ENCODE measurements at places on chromosomes 16 and 17.

GRCh38 chr17:27927781-27928180 lies 34.6 kb upstream of the LYRM9 start:
- no peak for DNase-seq

DNA sequence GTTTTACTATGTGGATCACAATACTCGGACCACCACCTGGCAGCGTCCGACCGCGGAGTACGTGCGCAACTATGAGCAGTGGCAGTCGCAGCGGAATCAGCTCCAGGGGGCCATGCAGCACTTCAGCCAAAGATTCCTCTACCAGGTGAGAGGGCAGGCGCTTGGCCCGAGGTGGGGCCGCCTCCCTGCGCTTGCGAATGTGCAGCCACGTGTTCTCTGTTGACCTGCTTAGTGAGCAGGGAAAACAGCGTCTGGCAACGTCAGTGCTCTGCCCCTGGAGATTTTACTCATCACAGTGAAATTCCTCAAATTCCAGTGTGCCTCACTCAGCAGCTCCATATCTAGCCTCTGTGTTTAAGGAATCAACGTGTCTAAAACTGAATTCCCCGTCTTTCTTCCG lies 33.4 kb upstream of the CLEC18A start:
- DNase-seq = no peak

- peak; percentile 60 for DNase-seq
Measured at GRCh38 chr16:23288726-23289512, 13.2 kb upstream of the SCNN1B start.

DNA sequence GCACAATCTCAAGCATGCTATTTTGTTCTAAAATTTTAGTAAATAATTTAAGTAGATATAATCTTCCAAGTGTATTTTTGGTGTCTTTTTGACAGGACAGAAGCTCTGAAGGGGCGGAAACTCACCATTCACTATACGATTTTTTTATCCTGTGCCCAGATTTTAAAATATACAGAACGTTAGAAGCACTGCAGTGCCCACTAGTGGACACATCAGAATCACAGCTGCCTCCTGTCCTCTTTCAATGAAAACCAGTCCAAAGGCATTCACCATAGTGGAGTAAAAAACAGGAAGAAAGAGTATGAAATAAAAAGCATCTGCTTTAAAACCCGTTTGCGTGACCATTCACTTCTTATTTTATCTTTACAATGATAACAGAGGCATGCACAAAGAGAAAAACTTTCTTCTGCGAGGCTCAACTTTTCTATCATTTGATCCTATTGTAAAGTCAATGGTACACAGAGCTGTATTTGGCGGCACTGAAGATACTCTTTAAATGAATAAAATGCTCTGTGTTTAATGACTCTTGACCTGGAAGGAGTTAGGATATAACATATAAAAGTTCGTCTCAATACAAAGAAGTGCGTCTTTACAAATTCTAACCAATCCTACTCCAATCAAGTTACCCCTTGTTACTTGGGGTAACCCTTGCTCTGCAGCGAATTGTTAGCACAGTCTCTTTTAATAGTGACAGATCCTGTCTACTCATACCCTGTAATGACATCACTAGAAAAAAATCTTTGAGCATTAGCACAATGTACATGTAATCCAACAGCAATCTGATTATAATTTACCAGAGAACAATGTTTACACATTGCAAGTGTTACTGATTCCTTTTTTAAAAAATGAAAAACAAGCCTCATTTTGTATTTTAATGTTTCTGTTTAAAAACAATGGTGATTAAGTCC lies 339.8 kb upstream of the PSMD7 start:
- DNase-seq = peak; percentile 54

GRCh38 chr16:11446566-11447119 lies 101.4 kb downstream of the RMI2 start:
- no peak for DNase-seq

- DNase-seq = no peak
Measured at GRCh38 chr17:15892731-15893657, 51.9 kb upstream of the ADORA2B start.

DNA sequence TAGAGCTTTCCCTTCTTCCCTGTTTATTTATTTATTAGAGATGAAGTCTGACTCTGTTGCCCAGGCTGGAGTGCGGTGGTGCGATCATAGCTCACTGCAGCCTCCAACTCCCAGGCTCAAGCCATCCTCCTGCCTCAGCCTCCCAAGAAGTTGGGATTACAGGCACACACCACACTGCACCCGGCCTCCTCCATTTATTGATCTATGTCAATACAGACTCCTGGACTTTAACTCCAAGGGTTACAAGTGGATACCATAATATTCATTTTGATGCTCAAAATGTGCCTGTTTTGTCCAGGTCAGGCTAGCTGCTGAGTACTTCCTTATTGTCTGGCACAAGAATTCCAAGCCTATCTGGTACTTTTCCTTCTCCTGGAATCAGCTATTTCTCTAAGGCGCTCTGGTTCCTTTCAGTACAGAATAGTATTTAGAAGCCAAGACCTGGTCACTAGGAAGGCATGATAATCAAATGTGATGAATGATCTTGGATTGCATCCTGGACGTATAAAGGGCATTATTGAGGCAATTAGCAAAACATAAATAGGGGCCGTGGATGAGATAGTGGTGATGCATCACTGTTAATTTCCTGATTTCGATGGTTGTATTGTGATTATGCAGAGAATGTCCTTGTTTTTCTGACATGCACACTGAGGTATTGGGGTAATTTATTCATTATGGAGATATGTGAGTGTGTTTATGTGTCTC lies 21.7 kb downstream of the IL4R start:
- DNase-seq = no peak

GRCh38 chr17:14843086-14843795 lies 421.9 kb downstream of the PMP22 start:
- no peak for DNase-seq

- peak; percentile 29 for DNase-seq
Measured at GRCh38 chr17:2906901-2907300, 110.7 kb downstream of the RAP1GAP2 start.

DNA sequence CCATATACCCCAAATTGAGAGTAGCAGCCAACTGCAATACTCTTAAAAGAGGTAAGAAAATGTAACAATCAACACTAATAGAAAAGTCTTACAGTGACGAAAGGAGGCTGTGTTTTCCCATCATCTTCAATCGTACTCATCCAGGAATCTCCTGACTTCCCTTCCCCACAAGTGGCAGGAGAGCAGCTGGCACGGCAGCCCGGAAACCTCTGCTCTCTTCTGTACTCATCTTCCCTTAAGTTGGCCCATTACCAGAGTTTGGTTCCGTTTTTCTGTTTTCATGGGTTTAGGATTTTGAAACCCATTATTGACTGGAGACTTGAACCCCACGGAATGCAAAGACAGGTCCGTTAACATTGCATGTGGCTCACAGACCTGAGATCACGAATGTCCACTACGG lies 11.7 kb upstream of the CD300H start:
- DNase-seq = no peak

DNA sequence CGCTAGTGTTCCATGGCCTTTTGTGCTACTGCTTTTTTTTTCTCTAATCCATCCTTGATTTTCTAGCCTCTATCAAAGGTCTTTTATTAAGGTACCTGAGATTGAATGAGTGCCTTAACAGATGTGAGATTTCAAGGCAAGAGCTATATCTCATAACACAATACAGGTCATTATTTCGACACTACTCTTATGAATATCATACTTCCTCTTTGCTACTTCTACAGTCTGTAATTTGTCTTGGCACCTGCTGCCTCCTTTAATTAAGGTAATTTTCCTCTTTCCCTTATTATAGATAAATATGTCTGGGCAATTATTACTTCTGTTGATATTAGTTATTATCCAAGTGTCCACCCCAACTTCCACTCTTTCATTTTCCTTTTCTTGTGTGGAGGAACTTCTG lies 5.3 kb downstream of the KRT28 start:
- DNase-seq = no peak

GRCh38 chr17:76893623-76894334 lies 25.6 kb downstream of the MGAT5B start:
- DNase-seq = no peak

DNA sequence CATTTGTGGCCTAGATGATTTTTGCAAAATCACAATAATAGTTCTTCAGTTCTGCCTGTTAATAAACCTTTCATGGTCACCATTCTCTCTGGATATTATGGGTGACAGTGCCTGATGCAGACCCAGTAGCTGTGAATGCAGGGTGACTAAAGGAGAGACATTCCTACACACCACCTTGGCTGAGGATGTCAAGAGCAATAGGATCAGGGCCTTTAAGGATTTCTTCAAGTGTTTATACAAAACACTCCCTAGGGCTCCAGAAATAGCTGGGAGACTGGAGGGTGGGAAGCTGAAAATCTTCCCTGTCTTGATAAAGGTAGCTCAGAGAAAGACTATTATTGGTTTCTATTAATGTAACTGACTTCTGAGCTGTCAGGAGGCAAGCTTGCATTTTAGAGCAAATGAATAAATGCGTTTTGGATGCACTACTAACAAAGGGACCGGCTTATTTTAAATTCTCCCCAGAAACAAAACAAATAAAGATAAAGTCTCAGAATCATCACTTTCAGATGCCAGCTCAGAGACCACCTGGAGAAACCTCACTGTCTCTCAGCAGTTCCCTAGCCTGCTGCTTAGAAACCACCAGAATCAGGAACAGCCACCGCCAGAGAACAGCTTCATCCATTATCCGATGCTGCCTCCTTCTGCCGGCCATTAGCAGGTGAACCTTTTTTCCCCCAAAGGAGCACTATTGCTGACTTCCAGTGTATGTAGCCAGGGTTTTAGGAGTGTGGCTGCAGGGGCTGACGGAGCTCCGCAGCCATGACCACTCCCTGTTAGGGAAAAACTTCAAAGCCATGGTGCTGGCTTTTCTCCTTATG lies 171.4 kb upstream of the DYNLRB2 start:
- peak; percentile 26 for DNase-seq

GRCh38 chr16:49459953-49460735 lies 86.5 kb downstream of the C16orf78 start:
- DNase-seq = no peak

DNA sequence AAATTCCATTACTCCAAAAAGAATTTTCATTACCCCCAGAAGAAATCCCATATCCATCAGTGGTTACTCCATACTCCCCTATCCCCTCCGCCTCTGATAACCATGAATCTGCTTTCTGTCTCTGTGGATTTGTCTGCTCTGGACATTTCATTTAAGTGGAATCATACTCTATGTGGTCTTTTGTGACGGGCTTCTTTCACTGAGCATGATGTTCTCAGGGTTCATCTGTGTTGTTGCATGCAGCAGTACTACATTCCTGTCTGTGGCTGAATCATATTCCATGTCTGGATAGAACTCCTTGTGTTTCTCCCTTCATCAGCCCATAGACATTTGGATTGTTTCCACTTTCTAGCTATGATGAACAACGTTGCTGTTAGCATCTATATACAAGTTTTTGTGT lies 59.5 kb upstream of the IRX3 start:
- no peak for DNase-seq

- DNase-seq = no peak
Measured at GRCh38 chr17:1179112-1179817, 516 bp downstream of the ABR start.

- peak; percentile 86 for DNase-seq
Measured at GRCh38 chr17:1720856-1721386, 3.6 kb upstream of the WDR81 start.

GRCh38 chr17:72176951-72177660 lies 56.3 kb downstream of the SOX9 start:
- DNase-seq = no peak

GRCh38 chr17:45311760-45312476 lies 4.9 kb downstream of the MAP3K14 start:
- DNase-seq = peak; percentile 96

DNA sequence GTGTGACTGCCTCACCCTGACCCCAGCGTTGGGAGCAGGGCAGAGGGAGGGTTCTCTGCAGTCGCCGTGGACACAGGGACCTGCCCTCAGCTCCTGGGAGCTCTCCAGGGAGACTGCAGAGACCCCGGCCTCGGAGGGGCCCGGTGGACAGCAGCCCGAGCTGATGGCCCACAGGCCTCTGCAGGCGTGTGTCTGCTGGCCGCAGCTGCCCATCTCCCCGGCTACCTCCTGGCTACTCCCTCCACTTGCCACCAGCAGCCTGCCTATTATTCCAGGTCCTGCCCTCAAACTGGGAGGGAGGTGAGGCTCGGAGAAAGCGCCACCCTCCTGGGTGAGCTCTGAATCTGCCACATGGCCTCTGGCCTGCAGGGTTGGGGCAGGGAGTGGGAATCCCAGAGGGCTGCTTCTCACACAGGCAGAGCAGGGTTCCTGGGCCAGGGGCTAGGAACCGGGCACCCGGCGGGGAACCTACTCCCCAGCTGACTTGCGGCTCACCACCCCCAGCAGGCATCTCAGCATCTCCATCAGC lies 7.2 kb downstream of the SLC16A5 start:
- no peak for DNase-seq

- peak; percentile 38 for DNase-seq
Measured at GRCh38 chr16:89658221-89658879, 714 bp downstream of the SPATA33 start.

DNA sequence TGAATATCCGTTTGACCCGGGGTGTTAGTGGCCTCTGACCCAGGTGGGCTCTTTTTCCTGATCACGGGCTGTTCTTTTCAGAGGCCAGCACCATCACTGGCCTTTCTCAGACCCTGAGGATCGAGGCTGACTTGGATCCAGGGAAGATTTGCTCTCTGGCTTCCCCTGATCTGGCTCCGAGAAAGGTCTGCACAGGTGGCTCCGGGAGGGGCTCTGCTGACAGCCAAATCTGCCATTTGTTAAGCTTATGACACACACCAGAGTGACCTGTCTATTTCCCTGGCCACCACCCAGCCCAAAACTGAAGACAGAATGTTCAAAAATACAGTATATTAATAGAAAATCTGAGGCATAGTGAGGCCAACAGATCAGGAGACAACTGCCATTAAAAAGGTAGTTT lies 221.8 kb upstream of the TNRC6C start:
- DNase-seq = no peak

DNA sequence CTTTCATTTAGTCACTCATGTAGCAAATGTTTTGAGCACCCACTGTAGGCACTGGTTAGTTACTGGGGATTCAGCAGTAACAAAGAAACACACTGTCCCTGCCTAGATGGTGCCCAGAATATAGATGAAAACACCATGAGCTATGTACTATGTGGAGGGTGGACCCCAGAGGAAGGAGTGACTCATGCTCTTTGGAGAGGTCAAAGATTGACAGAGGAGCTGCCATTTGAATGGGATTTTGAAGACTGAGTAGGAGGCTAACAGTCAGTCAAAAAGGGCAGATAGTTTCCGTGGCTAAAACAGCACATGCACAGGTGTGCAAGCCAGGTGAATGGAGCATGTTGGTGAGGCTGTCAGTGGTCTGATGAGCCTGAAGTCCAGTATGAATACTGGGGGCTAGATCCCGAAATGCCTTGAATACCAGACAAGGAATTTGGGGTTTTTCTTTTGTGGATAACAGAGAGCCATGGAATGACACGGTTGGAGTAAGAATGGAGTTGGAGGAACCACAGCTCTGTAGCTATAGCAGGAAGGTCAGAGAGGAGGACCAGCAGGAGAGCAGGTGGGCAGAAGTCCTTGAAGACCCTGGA lies 6.1 kb downstream of the IL21R start:
- DNase-seq = peak; percentile 71

GRCh38 chr17:80604009-80604669 lies 59.5 kb downstream of the RPTOR start:
- no peak for DNase-seq

- no peak for DNase-seq
Measured at GRCh38 chr17:50470426-50470825, 1.7 kb upstream of the CHAD start.

All from GM12865 (cell line).